Thoracic aorta (tissue), 2 donors: ENCODE measurements at places on chromosomes 13 and 19. TPM values are rescaled to one million over a fixed set of nuclear protein-coding genes. Genes with fewer than 3 reads are reported as not detected.

- no peak for DNase-seq
Measured at GRCh38 chr13:42149136-42149535, 100.7 kb downstream of the DGKH start.

- no peak for DNase-seq
Measured at GRCh38 chr19:3981373-3981735, 3.9 kb downstream of the EEF2 start.

DNA sequence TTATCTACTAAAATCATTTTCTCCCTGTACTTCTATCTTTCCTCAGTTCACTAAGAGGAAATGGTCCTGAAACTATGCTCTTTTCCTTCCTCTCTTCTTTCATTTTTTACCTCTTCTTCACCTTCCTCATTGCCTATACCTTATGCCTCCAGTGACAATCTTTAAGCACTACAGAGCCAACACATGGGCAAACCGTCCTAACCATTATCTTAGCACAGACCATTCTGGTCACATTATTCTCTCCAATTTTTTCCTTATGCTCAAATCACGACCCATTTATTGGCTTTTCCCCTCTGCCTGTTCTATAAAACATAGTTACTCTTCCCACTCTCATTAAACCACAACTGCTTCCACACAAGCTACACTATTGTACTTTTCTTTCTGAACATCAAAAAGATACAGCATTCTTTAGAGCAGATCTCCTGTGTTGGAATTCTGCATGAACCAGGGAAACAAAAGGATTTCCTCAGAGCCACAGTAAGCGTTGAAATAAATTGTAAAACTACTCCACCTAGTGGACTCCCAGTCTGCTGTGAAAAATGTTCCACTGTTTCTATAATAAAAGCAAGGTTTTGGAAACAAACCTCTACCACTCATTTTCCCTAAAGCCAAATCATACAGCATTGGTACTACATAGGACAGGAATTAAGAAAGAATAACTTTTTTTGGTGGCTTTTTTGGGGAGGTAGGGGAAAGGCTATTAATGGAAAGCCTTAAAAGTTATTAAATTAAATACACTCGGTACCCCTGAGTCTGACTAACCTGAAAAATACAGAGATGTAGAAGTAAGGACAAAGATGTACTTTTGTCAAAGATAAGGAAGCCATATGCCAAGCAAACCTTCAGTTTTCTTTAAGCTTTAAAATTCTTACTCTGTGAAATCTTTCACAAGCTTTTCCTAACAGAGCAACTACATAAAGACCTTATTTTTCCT is 19.5 kb downstream of the NUFIP1 start:
- DNase-seq: no peak

DNA sequence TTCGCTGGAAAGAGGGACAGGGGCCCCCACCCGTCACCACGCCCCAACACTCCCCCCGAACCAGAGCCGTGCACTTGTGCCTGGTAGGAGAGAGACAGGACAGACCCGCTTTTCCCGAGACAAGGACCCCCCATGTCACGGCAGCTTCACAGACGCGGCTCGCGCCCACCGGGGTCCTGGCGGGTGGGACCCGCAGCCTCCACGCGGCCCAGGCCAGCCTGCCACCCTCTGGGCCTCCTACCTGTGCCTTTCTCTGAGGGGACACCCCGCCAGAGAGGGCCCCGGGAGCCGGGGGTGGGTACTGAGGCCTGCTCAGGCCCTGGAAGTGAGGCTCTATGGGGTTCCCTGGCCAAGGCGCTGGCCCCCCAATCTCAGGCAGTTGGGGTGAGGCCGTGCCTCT is 4.0 kb upstream of the MISP start:
- no peak for DNase-seq

DNA sequence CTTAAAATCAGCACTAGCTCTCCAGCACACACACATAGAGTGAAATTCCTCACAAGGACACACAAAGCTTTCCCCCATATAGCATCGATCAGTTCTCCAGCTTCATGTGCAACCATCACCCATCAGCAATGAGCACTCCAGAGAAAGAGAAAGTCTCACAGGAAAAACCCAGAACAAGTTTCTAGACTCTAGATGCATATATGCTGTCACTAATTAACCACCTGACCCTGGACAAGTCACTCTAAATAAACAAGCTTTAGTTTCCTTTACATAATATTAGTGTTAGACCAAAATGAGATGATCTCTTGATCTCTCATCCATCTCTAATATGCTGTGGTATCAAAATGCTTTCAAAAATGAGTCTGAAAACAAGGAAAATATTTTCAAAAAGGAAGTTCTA is 81.2 kb downstream of the TBC1D4 start:
- no peak for DNase-seq

DNA sequence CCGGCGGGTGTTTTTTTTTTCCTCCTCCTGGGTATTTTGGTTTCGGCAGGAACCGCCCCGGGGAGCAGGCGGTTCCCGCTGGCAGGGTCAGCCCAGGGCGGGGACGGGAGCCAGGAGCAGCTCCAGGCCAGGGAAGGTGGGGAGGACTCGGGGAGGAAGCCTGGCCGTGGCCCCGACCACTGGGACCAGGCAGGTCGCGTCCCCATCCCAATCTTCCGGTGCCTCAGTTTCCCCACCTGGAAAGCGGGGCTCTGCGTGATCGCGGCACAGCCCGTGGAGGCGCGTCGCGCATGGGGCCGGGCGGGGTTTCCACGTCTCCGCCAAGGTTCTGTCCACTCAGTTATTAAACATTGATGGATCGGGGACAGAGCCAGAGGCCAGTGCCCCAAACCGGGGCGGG is 34.8 kb downstream of the IL12RB1 start:
- no peak for DNase-seq

- no peak for DNase-seq
Measured at GRCh38 chr19:38792250-38793111, 3.5 kb downstream of the LGALS7B start.

DNA sequence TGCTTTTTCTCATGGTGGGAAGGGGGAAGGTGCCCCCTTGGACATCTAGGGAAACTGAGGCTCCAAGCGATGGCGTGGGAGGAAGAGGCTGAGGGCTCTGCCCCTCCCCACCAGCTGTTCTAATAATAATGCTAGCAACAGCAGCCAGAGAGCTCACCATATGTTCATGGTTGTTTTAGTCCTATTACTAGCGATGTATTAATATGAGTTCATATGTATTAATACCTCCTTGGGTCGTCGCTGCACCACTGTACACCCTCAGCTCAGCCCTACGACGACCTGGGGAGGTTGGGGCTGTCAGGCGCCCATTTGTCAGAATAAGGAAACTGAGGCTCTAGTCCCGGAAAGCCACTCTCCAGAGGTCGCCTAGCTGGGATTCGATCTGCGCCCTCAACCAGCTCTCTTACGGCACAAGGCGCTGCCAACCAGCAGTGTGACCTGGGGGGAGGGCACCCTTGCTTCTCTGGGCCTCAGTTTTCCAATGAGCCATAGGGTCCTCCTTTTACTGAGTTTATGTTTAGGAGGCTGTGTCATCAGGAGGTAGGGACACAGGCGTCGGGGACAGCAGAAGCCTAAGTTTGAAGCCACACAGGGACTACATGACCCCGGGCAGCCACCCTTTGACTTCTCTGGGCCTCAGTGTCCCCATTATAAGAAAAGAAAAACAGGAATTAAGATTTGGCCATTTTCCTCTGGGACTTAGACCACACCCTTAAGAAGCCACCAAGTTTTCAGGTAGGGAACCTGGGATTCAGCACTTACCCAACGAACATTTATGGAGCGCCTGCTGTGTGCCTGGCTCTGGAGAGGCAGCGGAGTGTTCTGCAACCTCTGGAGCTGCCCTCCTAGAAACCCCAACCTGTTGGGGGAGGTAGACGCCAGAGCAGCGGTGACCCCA is 664 bp downstream of the MAST3 start:
- DNase-seq: no peak

GRCh38 chr13:110815471-110816204 is 99.2 kb downstream of the ANKRD10 start:
- no peak for DNase-seq

ZNF540 gene
- total RNA-seq: 4.5 TPM

SLC39A3 gene
- 26.6 TPM for total RNA-seq

DNASE2 gene
- total RNA-seq: 24.0 TPM

CAPNS1 gene
- 161 TPM for total RNA-seq

SELENOV gene
- total RNA-seq: not detected

PRTN3 gene
- not detected for total RNA-seq
